ENCODE measurements at places on chromosomes 7 and 10. TPM values are rescaled to one million over a fixed set of nuclear protein-coding genes. Genes with fewer than 3 reads are reported as not detected.

Gene GPC2
- total RNA-seq: 4.0 TPM

DNA sequence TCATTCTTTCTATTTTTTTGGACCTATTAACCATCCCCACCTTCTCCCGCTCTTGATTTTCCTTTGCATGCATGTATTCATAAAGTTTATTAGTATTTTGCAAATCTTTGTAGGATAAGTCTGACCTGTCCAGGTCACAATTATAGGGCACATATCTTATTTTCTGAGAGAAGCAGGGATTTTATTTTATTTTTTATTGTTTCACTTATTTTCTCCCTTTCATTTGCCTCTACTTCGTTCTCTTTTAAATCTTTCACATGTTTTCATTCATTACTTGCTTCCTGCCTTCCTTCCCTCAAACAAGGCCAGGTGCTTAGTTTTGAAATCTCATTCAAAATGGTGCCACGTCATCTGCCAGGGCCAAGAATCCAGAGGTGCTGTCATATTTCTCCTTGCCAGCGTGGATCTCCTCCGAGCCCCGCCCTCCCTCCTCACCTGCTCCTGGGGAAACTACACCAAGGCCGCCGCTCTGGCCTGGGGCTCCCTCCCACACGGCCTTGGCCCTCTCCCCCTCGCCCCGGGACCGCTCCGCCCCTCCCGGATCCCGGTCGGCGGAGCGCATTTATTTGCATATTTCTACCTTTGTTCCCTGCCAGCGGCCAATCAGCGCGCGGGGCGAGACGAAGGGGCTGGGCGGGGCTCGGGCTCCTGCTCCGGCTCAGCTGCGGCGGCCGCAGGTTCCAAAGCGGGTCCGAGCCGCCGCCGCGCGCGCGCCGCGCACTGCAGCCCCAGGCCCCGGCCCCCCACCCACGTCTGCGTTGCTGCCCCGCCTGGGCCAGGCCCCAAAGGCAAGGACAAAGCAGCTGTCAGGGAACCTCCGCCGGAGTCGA lies at the start of gene TSPAN13:
Gene TSPAN13 (plus strand): TSS at position 654 of the 830 bp plus-strand sequence. CDS start 213 bp downstream, outside the sequence.
- H3K4me3 ChIP-seq: peak within 1 kb of the TSS; percentile 59
- DNase-seq: peak; percentile 94
- peaks cover 11% of the 10 kb centered on the region for H3K4me1 ChIP-seq
- peak within 1 kb of the TSS; percentile 90 for H3K27ac ChIP-seq
- H3K27me3 ChIP-seq: peaks cover 5% of the 10 kb centered on the region

Gene PRR15
- 9.9 TPM for total RNA-seq

DNA sequence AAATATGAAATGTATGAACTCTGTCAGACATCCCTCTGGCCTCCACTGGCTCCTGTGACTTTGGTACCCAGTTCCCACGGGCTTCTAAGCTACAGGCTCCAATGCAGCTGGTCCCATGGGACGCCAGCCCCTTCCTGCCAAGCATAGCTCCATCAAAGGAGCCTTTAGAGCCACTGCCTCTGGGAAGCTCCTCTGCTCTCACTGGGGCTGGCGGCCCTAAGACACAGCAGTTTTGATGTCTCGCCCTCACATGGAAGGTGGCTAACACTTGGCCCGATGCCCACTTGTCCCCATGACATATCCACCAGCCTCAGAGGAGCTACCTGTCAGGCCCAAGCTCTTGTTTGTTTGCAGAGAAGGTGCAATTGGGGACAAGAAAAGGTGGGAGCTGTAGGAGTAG lies 453.7 kb upstream of the LRRN3 start:
- no peak overlapping the region for H3K4me3 ChIP-seq
- no peaks in the 10 kb centered on the region for H3K36me3 ChIP-seq
- no peak overlapping the region for H3K27ac ChIP-seq
- H3K27me3 ChIP-seq: no peaks in the 10 kb centered on the region

GRCh38 chr10:131266936-131267813 lies 44.3 kb downstream of the TCERG1L start:
- no peaks in the 10 kb centered on the region for H3K27me3 ChIP-seq
- H3K36me3 ChIP-seq: no peaks in the 10 kb centered on the region
- DNase-seq: peak; percentile 20
- H3K27ac ChIP-seq: no peak overlapping the region
- no peaks in the 10 kb centered on the region for H3K4me1 ChIP-seq

- no peaks in the 10 kb centered on the region for H3K4me1 ChIP-seq
- H3K4me3 ChIP-seq: no peak overlapping the region
- no peak for DNase-seq
- peaks cover 19% of the 10 kb centered on the region for H3K27me3 ChIP-seq
- no peaks in the 10 kb centered on the region for H3K36me3 ChIP-seq
Measured at GRCh38 chr7:101506531-101506930, 122.6 kb downstream of the MYL10 start.

- H3K36me3 ChIP-seq: no peaks in the 10 kb centered on the region
- H3K4me1 ChIP-seq: peaks cover 4% of the 10 kb centered on the region
- no peaks in the 10 kb centered on the region for H3K27me3 ChIP-seq
- H3K4me3 ChIP-seq: no peak overlapping the region
- no peak overlapping the region for H3K27ac ChIP-seq
Measured at GRCh38 chr10:110972231-110973134, 53.1 kb downstream of the SHOC2 start.

Gene CDK5
- total RNA-seq: 4.2 TPM

GRCh38 chr10:86955501-86956194 lies 1.8 kb downstream of the MMRN2 start:
- H3K36me3 ChIP-seq: no peaks in the 10 kb centered on the region
- DNase-seq: peak; percentile 45
- H3K4me3 ChIP-seq: peak overlapping the region; percentile 35
- peak overlapping the region; percentile 26 for H3K27ac ChIP-seq
- no peaks in the 10 kb centered on the region for H3K27me3 ChIP-seq

- H3K27me3 ChIP-seq: no peaks in the 10 kb centered on the region
- no peak overlapping the region for H3K4me3 ChIP-seq
- no peaks in the 10 kb centered on the region for H3K36me3 ChIP-seq
- H3K27ac ChIP-seq: no peak overlapping the region
- DNase-seq: peak; percentile 53
- H3K4me1 ChIP-seq: peaks cover 5% of the 10 kb centered on the region
Measured at GRCh38 chr10:32105782-32106382, 49.7 kb upstream of the KIF5B start.

Gene DMBT1
- not detected for total RNA-seq

DNA sequence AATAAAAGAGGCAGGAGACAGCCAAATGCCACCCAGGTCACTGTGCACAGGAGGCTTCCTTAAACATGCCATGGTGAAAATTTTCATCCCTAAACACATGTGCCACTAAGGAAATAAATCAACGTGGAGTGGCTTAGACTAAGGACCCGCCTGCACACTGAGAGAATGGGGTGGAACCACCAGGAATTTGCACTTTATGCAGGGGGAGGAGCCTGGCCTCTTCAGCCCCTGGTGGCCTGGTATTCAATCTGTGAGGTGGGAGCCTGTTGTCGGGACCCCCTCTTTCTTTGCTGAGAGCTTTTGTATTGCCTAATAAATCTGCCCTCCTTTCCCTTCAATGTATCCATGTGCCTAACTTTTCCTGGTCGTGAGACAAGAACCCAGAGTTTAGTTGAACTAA lies 204.6 kb upstream of the NRP1 start:
- DNase-seq: no peak
- H3K36me3 ChIP-seq: no peaks in the 10 kb centered on the region
- H3K27me3 ChIP-seq: no peaks in the 10 kb centered on the region
- H3K27ac ChIP-seq: no peak overlapping the region
- H3K4me1 ChIP-seq: no peaks in the 10 kb centered on the region

Gene EPHA1
- total RNA-seq: 12.5 TPM

Gene KIF11
- 1.8 TPM for total RNA-seq

GRCh38 chr7:107057474-107057833 lies 12.9 kb downstream of the PRKAR2B start:
- H3K4me1 ChIP-seq: no peaks in the 10 kb centered on the region
- no peak for DNase-seq
- no peaks in the 10 kb centered on the region for H3K36me3 ChIP-seq
- no peak overlapping the region for H3K27ac ChIP-seq
